ENCODE measurements at places on chromosomes 11 and 22.

GRCh38 chr11:128240546-128240945, 346.8 kb downstream of the ETS1 start:
- no peaks in the 10 kb centered on the region for H3K36me3 ChIP-seq
- H3K4me3 ChIP-seq, result no peak overlapping the region
- no peaks in the 10 kb centered on the region for H3K27me3 ChIP-seq

GRCh38 chr22:19517919-19518611, 6.1 kb downstream of the CLDN5 start:
- no peaks in the 10 kb centered on the region for H3K36me3 ChIP-seq
- no peak overlapping the region for H3K4me3 ChIP-seq
- H3K4me1 ChIP-seq, result no peaks in the 10 kb centered on the region
- no peak overlapping the region for H3K27ac ChIP-seq
- no peak for DNase-seq

DNA sequence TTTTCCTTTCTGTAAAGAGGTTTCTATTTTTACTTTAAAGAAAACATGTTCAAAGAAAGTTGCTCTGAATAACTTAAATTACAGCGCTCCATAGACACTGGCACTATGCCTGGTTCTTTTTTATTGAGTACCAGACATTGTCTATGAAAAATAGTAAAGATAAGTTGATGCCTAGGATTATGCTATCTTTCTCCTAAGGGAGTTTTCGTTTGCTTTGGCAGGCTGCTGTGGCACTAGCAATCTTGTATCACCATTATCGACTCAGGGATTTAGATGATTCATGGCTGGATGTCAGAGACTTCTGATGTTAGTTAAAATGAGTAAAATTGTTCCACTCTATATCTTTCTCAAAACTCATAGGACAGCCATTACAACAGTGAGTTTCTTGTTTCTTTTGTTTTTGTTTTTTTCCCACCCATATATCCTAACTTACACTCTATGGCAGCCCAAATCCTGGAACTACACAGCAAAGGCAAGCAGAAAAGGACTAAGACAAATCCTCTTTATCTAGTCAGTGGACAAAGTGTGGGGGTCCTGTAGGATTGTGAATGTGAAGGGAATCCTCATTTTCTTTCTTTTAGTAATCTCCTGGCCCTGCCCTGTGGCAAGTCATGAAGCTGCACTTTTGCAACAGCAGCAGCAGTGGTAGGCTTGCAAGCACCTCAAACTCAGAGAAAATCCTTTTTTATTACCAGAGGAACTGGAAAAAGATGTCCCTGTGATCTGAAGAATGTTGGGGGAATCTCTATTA, 20.7 kb downstream of the SLN start:
- H3K27ac ChIP-seq, result no peak overlapping the region
- H3K4me3 ChIP-seq, result no peak overlapping the region
- H3K4me1 ChIP-seq, result no peaks in the 10 kb centered on the region
- peaks cover 4% of the 10 kb centered on the region for H3K27me3 ChIP-seq
- no peak for DNase-seq

GRCh38 chr22:37310815-37311595, 28.7 kb downstream of the CYTH4 start:
- no peaks in the 10 kb centered on the region for H3K27me3 ChIP-seq
- no peak for DNase-seq
- no peaks in the 10 kb centered on the region for H3K36me3 ChIP-seq
- no peak overlapping the region for H3K4me3 ChIP-seq

GRCh38 chr11:33884601-33885000, 7.3 kb downstream of the LMO2 start:
- DNase-seq, result no peak
- H3K4me1 ChIP-seq, result no peaks in the 10 kb centered on the region
- H3K27ac ChIP-seq, result no peak overlapping the region
- H3K27me3 ChIP-seq, result no peaks in the 10 kb centered on the region

Measured in T-cell (primary cell).